ENCODE measurements at places on chromosomes 2 and 18.

DNA sequence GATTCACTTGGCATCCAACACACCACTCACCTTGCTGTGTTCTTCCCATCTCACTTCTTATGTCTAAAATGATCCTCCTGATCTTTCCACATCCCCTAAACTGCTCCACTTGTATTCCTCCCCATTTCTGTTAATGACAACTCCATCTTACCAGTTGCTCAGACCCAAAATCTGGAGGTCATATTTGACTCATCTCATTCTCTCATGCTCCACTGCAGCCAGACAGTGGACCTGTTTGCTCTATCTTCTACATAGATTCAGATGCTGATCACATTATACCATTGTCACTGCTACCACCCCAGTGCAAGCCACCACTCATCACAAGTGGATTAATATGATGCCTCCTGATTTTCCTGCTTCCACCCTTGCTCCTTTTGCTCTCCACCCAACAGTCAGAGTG lies 7.9 kb upstream of the NABP1 start:
- no peak for DNase-seq

GRCh38 chr18:48786455-48787202 lies 164.1 kb downstream of the SMAD7 start:
- DNase-seq = no peak

GRCh38 chr2:153071090-153071489 lies 352.7 kb downstream of the ARL6IP6 start:
- DNase-seq = no peak

GRCh38 chr2:177256695-177257094 lies 7.8 kb downstream of the NFE2L2 start:
- no peak for DNase-seq

- no peak for DNase-seq
These were observed 7.0 kb downstream of the SPEG start for GRCh38 chr2:219441451-219442255.

DNA sequence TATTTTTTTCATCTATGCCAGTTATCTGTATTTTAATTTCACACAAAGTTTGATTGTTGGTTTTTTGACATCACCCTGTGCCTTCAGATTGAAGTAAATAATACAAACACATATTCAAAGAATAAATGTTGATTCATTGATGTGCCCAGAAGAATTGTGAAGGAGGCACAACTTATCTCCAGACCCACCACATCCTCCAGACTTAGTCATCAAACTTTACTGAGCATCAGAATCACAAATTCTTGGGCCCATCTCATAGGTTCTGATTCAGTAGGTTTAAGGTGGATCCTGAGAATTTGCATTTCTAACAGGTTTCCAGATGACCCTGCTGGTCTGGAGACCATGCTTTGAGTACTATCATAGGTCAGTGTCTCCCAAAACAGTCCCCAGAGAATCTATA lies 82.8 kb upstream of the PIK3C3 start:
- no peak for DNase-seq

DNA sequence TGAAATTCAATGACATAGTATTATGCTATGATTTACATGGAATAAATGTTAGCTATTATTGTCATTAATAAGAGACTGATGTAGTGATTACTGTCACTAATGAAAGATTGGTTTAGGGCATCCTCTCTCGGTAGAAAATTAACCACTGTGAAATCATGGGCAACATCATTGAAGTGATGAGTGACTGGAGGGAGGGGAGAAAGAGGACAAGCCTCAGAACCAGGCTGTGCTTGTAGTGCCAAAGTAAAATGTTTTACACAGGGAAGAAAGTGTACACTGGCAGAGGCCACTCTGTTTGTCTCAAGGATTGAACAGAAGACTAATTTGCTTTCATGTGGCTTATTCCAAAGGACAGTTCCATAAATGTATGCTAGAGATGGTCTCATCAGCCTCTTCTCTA lies 456.2 kb upstream of the TCF4 start:
- no peak for DNase-seq

GRCh38 chr2:66897181-66897580 lies 462.3 kb downstream of the MEIS1 start:
- DNase-seq = no peak

- DNase-seq = no peak
These were observed 50.0 kb upstream of the ACYP2 start for GRCh38 chr2:54065411-54065810.

DNA sequence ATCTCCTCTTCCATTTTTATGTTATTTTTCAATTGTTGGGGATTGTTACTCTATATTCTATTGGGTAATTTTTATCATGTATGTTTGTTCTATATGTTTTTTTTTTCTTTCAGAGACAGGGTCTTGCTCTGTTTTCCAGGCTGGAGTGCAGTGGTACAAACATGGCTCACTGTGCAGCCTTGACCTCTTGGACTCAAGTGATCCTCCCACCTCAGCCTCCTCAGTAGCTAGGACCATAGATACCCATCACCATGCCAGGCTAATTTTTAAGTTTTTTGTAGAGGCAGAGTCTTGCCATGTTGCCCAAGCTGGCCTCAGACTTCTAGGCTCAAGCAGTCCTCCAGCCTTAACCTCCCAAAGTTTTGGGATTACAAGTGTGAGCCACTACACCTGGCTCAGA lies 88.7 kb downstream of the TTC27 start:
- no peak for DNase-seq

DNA sequence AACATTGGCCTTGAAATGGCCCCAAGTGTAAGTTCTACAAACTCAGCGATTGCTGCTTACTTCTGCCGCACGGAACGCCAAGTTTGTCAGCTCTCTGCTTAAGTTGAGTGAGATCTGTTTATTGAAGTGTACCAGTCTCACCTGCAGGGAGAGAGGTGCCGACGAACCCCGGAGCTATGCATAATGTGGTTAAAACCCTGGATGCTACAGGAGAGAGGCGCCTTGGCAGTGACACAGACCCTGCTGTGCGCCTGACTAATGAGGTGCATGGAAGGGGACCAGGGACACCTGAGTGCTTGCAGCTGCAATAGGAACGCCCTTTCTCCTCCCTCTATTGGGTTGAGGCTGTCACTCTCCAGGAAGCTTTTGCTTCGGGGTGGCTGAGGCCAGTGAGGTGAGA lies 979 bp downstream of the SLC9A2 start:
- DNase-seq = no peak

- DNase-seq = no peak
These were observed 82.5 kb upstream of the LHCGR start for GRCh38 chr2:48838029-48838428.

DNA sequence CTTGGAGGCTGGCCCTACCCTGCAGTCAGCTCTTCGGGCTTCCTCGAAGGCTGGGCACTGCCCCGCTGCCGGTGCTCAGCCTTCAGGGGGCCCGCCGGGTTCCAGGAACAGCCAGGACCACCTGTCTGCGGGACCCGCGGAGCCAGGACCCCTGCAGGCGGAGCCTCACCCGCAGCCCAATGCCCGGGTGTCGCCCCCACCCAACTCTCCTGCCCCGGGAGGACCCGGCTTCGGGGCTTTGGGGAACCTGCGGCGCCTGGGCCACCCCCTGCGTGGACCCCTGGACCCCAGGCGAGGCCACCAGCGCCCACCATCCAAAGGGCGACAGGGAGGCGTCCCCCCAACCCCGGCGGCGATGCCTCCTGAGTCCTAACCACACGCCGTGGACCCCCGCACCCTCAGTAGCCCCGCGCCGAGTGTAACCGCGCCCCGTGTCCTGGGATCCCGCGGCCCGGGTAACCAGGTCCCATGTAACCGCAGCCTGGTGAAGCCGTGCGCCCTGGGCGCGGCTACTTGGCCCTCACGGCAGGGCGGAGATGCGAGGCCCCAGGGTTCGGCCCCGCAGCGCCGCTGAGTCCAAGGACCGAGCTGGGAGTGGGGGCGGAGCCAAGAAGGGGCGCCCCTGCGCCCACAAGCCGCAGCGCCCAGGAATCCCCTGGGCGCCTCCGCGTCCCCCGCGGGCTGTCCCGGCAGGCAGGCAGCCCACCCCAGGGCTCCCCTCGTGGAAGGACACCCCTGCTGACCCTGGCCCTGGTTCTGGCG lies 11.0 kb upstream of the UBE2F start:
- DNase-seq = no peak

GRCh38 chr2:237535385-237536082 lies 30.8 kb upstream of the PRLH start:
- DNase-seq = no peak

- no peak for DNase-seq
These were observed 226.3 kb downstream of the SH3RF3 start for GRCh38 chr2:109355192-109355843.

DNA sequence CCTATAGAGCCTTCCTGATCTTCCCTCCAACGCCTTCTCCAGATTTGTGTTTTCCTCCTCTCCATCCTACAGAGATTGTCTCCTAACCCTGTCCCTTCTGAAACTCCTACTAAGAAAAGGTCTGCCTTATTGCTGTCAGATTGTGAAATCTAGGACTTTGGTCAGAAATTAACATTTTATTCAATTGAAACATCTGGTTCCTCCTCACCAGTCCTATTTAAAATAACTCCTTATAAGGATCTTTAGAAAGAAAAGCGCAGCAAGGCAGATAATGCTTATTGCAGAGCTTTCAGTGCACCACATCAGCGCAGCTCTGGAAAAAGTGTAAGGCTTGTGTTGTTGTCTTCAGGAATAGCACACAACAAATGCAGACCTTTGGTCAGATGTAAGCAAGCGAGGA lies 477.8 kb upstream of the CHST9 start:
- no peak for DNase-seq

- peak; percentile 10 for DNase-seq
These were observed 10.9 kb downstream of the TRIP12 start for GRCh38 chr2:229910832-229911412.

GRCh38 chr2:150174056-150174805 lies 313.2 kb downstream of the RND3 start:
- no peak for DNase-seq

DNA sequence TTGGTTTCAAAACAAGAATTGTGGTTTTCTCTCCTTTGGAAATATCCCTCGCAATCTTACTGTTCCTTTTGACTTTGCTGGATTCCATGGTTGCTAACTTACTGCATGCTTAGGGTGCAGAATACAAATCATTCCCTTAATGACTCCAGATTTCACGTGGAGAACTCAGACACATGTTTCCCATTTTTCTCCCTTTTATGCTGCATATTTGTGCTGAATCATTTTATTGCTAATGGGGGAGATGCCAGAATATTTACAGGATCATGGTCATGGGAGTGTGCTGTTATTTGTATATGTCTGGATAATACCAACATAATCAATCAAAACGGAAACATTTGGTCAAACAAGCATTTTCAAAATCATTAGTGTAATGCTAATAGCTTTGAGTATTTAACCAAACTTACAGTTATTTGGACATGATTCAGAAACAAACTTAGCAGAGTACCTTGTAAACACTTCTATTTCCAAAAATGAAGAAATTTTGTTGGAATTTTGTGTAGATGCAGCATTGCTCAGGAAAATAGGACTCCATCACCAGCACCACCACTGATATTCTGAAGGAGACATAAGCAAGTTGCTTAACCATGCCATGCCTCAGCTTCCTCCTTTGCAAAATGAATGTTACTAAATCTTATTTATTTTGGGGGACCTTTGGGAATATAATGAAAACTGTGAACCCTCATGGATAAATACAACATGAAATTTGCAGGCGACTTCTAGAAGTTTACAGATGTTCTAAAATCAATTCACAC lies 122.5 kb upstream of the RND3 start:
- DNase-seq = no peak

GRCh38 chr2:45345331-45346234 lies 265.5 kb downstream of the SRBD1 start:
- DNase-seq = no peak

GRCh38 chr2:183349091-183349490 lies 224.8 kb downstream of the NUP35 start:
- no peak for DNase-seq

- DNase-seq = no peak
These were observed 29.8 kb downstream of the TOGARAM2 start for GRCh38 chr2:29010946-29011345.

DNA sequence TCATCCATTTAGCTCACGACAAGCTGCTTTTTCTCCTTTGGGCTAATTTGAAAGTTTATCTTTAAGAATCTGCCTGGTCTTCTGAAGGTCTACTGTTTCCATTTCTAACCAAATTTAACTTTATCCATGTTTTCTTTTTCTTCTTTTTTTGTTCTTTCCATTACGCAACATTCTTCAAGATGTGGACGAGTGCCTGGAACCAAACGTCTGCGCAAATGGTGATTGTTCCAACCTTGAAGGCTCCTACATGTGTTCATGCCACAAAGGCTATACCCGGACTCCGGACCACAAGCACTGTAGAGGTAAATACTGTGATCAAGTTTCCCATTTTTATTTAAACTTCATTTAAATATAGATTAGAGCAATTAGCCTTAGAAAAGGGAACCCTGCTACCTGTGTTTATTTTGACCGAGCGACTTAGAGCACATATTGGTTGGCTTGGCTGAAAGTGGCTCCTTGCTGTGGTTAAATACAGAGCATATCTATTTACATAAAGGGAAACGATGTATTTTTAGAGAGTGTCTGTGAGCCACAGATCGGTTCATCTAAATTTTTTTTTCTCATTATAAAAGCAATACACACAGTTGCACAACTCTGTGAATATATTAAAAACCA lies 183.4 kb upstream of the RASGRP3 start:
- no peak for DNase-seq

GRCh38 chr2:217177720-217178119 lies 317.9 kb upstream of the TNP1 start:
- no peak for DNase-seq

GRCh38 chr18:51867767-51868166 lies 472.2 kb upstream of the DCC start:
- no peak for DNase-seq

- no peak for DNase-seq
These were observed 884 bp downstream of the PROM2 start for GRCh38 chr2:95275151-95275515.

DNA sequence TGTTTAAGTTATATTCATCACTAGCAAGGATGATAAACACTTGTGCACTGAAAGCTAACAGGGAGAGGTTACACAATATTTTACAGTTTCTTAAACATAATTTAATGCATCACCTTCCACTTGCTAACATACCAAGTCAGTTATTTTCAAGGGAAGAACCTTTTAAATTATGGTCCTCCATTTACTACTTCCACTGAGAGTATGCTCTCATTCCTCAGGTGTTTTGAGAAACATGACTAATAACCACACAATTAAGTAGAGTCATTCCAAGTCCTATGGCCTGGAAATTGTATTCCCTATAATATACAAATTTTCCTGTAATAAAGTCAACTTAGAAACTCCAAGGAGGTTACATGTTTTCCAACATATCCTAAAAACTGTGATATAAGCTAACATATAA lies 152.3 kb upstream of the STON1 start:
- DNase-seq = no peak

DNA sequence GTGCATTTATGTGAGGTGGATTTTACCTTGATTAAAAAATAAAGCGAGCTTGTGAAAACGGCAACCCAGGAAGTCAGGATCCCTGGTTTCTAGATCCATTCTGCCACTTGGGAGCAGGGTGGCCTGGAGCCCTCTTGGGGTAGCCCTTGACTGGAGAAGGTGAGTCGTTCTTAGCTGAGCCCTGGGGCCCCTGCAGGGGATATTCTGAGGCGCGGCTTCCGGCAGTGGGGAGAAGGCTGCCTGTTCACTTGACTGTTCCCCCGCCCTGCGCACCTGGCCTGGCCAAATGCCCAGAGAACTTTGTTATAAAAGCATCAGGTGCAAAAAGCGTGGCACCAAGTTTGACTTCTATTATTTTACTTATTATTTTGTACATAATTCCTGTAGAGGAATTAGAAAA lies 221.9 kb downstream of the DYSF start:
- no peak for DNase-seq

GRCh38 chr2:100228967-100229366 lies 86.6 kb upstream of the AFF3 start:
- no peak for DNase-seq

Data from inflammatory macrophage treated with lipopolysaccharide for 1 hour (primary cell).